ENCODE measurements at places on chromosomes 4 and X. TPM values are rescaled to one million over a fixed set of nuclear protein-coding genes. Genes with fewer than 3 reads are reported as not detected.

OTUD6A gene
- not detected for total RNA-seq

STK26 gene
- total RNA-seq = 0.98 TPM

HS6ST2 gene
- total RNA-seq = 6.6 TPM

GPC3 gene
- 3.7 TPM for total RNA-seq

TACR3 gene
- 3.2 TPM for total RNA-seq

NAA11 gene
- total RNA-seq = not detected

SLC9B1 gene
- 6.4 TPM for total RNA-seq

ASB12 gene
- total RNA-seq = 0.25 TPM

FRMPD3 gene
- total RNA-seq = 2.5 TPM

NUDT10 gene
- total RNA-seq = 39.1 TPM

ATP1B4 gene
- total RNA-seq = not detected

PAGE2 gene
- not detected for total RNA-seq

ATXN3L gene
- not detected for total RNA-seq

AKAP14 gene
- total RNA-seq = not detected

HS3ST1 gene
- 4.4 TPM for total RNA-seq

NRK gene
- total RNA-seq = 0.25 TPM

UCP1 gene
- total RNA-seq = 0.25 TPM

DMP1 gene
- total RNA-seq = under 0.01 TPM

MND1 gene
- total RNA-seq = 5.7 TPM

SLC34A2 gene
- 0.25 TPM for total RNA-seq

EDA gene
- total RNA-seq = 3.7 TPM

PITX2 gene
- not detected for total RNA-seq

CYP2U1 gene
- 10.3 TPM for total RNA-seq

TNIP3 gene
- under 0.01 TPM for total RNA-seq

EDNRA gene
- 5.4 TPM for total RNA-seq

ELF2 gene
- 87.5 TPM for total RNA-seq

GUCY2F gene
- total RNA-seq = under 0.01 TPM

ARSJ gene
- 0.49 TPM for total RNA-seq

CXCL11 gene
- total RNA-seq = not detected

RBM46 gene
- not detected for total RNA-seq

PLXNB3 gene
- total RNA-seq = 2.2 TPM

MXRA5 gene
- total RNA-seq = 2.7 TPM

MEPE gene
- total RNA-seq = 0.49 TPM

Measured in temporal lobe (tissue), 4 donors.